ENCODE measurements at places on chromosomes 5 and 9.

GRCh38 chr5:3347741-3348140 is 247.9 kb upstream of the IRX1 start:
- no peak for DNase-seq

DNA sequence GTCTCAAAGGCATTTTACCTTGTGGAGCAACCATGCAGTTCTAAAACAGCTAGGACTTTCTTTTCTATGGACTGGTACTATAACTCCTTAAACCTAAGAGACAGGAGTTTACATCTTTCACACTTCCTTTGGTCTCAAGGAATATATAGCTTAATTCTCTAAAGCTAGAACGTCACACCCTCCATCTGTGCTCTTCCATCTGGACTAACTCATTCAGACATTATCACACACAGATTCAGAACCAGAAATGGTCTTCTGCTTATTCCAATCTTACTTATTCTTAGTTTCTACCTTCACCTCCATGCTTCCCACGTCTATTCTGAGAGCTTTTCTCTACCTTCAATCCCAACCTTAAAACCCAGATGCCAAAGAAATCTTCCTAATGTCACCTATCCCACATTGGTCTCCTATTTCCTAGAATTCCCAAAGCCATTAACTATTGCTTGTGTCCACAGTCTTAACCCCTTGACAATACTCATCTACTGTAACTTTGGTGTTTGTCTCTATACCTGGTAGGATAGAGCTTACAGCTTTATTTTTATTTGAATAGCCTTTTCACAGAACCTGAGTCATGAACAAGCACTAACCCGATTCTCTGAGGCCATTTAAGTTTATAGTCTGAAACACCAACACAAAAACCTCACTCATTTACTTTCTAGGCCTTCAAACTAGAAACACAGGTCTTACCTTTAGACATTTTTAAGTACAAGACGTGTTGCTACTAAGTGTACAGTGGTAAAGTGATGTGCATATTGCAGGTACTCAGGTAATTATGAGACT is 22.8 kb downstream of the CSNK1A1 start:
- no peak for DNase-seq

GRCh38 chr5:159339460-159339859 is 9.2 kb upstream of the IL12B start:
- DNase-seq, result no peak

DNA sequence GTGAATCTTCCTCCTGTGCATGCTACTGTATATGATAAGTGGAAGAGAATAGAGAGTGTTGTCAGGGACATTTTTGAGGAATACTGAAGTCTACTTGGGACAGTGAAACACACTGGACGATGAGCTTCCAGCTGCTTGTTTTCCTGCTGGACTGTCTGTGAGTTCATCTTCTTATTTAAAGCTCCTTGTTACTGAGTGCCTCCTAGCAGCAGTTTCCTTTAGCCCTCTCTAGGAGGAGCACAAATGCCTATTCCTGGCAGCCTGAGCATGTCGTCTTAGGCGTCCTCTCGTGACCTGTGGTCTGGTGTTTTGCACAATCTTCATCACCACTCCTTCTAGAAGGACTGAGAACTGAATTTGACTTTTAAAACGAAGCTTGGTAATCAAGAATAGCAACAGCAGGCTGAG is 43.8 kb downstream of the ANKRD33B start:
- DNase-seq, result no peak

- DNase-seq, result no peak
Measured at GRCh38 chr5:4083591-4084337, 488.1 kb downstream of the IRX1 start.

DNA sequence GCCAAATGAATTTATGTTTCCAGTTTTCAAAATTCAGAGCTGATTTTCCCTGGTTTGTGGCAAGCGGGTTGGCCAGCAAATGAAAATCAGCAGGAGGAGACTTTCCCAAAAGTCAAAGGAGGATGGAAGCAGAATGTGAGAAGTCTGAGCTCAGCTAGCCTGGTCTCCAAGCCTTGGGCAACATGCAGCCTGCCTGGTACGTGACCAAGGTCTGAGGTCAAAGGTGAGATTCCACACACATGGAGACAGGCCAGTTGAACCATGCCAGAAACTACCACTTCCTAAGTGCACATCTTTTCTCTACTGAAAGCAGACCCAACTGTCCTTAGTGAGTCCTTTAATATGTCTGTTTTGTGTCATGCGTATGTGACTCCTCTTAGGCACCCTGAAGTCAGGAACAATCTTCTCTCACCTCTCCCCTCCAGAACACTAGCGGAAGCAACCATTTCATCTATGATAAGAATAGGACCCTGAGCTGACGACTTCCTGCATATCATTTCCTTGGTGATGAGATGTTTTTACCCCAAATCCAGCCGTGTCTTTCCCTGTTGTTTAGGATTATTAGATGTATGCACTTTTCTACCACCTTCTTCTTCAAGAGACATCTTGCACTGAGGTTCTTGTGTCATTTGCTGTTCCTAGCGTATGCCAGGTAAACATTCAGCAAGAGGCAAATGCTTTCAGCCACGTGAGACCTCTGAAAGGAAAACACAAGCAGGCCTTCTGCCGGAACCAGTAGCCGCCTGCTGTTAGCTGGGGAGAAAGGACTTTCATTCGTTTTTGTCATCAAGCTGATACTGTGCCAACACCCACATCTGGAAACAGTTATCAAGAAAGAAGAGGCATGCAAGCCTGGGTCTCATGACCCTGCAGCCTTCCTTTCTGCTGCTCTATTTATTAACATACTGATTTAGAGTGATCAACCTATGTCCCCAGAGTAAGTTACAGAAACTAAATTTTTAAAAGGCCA is 9.7 kb upstream of the TGFBI start:
- no peak for DNase-seq

DNA sequence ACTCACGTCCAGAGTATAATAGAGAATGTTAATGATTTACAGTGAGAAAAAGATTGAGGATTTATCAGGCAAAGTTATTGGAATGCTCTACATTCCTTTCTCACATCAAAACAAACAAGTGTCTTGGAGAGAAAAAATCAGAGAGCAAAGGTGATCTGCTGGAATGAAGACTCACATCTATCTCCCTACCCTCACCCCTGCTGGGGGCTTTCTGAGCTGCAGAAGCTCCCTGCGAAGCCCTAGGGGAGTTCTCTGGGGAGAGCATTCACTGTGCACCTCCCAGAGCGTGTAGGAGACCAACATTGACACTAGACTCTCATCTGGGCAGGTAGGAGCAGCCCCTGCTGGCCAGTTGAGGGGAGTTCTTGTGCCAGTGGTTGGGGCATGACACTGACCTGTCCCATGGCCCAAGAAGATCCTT is 76.6 kb upstream of the ADAMTS16 start:
- DNase-seq, result peak; percentile 22

- DNase-seq, result no peak
Measured at GRCh38 chr5:143206196-143207053, 197.1 kb downstream of the NR3C1 start.

DNA sequence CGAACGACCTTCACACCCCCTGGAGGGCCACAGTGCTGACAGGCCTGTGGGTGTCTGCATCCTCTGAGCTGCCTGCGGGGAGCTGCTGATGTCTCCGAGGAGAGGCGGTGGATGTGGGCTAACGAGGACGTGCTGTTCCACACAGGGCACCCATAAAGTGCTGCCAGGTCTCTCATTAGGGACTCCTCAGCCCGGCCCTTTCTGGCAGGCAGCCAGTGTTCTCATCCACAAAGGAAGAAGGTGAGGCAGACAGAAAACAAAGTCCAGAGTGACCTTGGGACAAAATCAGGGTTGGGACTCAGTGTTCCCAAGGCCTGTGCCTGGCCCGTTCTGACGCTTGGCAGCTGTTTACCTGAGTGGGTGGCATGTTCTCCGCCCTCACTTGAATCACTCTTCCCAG is 29.3 kb downstream of the CARTPT start:
- peak; percentile 14 for DNase-seq

DNA sequence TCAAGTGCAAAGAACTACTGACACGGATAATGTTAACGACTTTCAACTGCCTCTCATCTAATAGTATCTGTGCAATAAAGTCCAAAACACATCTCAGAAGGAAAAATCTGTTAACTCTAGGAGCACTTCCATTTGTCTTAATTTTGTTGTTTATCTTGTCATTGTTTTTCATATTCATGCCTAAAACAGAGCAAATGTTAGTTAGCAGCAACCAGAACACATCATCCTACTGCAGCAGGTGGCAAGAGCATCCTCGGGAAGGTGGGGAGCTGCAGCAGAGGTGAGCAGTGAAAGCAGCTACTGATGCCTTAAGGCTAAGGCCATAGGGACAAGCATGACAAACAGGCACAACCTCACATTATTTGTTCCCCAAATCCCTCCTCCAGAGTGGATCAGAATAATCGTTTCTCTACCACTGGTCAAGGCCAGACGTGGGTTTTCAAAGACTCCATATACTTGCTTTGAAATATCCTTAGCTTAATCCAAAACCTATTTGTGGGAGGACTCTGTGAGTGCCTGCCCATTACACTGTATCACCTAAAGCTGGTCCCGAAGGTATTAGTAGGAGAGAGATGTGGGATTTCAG is 1.0 kb downstream of the HMGCS1 start:
- DNase-seq, result no peak

DNA sequence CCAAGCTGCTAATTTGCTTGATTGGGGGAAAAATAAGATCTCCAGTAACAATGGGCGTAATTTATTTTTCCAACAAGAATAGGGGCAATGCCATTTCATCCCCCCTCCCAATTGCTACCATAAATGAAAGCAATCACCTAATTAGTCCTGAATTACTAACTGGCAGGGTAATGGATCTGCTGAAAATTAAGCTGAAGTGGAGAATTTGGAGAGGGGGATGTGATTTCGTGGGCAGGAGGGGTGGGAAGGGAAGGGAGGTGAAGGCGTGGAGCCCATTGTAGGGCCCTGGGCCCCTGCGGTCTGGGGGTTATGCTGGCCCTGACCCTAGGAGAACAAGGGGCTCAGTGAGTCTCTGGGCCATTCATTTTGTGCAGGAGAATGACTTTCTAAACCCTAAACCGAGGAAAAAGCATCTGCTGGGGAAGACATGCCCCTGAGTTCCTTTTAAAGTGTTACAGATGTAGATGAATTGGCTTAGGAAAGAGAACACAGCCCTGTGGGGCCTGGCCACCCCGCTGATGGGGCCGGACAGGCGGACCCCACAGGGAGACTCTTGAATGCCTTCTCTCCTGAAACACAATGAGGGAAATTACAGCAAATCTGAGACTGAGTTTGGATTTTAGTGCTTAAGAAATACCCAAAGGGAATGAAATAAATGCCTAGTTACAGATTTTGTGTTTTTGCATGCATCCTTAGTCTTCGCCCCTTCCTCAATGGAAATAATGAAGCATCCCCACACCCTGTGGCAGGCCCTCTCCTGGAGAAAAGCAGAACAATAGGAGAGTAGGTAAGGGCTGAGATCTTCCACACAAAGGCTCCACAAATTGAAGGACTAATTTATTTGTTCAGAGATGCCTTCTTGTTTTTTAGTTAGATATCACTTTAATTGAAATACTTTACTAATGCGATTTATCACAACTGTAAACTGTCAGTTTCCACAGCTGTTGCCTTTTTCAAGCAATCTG is 143.2 kb downstream of the PSAT1 start:
- no peak for DNase-seq

GRCh38 chr5:10580531-10581423 is 16.9 kb downstream of the ANKRD33B start:
- DNase-seq, result no peak

DNA sequence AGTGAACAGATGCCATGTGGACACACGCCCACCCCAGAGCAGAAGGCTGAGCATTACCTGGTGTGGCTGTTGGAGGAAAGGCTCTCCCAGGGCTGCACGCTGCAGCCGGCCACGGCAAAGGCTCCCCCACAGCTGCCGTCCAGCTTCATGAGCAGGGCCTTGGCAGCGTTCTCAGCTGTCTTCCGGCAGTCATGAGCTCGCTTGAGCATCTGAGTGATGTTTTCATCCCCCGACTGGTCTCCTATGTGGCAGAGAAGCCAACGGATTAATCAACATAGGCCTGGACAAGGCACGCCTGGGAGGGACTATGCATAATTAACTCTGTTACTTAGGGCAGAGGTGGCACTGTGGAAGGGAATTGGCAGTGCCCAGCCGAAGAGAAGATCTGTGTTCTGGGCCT is 87.3 kb downstream of the DCP2 start:
- DNase-seq, result no peak

- DNase-seq, result peak; percentile 87
Measured at GRCh38 chr5:18745988-18746615, 1111.8 kb downstream of the TAF11L14 start.

GRCh38 chr9:120452631-120453030 is 127.3 kb downstream of the CDK5RAP2 start:
- no peak for DNase-seq

DNA sequence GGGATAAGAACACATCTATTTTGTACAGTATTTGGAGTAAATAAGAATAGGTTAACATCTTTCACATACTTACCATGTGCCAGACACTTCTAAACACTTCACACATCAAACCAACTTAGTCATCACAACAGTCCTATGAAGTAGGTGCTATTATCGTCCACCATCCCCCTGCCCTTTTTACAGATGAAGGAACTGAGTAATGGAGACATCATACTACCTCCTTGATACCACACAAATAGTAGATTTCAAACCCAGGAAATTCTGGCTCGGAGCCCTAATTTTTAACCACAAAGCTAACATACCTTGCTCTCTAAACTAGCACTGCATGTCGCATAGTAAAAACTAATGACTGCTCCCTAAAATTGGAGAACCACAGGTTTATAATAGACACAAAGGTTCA is 4.2 kb upstream of the ZNF366 start:
- no peak for DNase-seq

DNA sequence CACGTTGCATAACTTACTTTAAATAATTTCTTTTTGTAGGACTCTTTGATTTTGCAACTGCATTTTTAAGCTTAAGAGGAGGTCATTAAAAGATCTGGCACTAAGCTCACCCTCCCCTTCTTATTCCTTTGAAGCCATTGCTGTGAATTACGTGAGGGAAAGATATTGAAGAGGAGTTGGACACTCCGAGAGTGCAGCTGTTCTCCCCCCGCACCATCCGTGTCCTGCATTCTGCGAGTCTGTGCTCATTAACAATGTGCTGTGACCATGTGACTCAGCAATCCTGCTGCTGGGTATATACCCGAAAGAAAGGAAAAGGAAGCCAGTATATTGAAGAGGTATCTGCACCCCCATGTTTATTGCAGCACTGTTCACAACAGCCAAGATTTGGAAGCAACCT is 40.0 kb downstream of the NXNL2 start:
- no peak for DNase-seq

GRCh38 chr5:136511046-136511445 is 145.7 kb upstream of the TRPC7 start:
- DNase-seq, result no peak

DNA sequence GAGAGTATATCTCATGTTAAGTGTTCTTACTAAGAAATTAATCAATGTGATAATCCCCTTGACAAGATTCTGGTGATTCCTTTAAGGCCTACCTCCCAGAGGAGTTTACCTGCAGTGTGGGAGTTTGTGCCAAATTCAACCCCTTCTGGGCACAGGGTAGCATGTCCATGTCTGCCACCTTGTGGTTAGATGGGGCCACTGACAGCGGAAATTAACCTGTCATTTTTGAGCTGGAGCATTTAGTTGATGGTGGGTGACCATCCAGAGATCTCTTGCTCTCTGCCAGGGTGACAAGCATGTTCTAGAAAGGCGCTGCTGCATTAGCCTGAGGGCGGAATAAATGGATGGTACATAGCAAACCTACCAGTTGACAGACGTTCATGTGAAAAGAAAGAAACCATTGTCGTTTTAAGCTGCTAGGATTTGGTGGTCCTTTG is 132.2 kb downstream of the FBXO4 start:
- DNase-seq, result peak; percentile 64

- DNase-seq, result no peak
Measured at GRCh38 chr5:171316258-171317121, 7.4 kb downstream of the TLX3 start.

GRCh38 chr5:150517272-150518152 is 9.6 kb downstream of the NDST1 start:
- peak; percentile 87 for DNase-seq
